A172 (cell line): ENCODE measurements at places on chromosomes 16 and 17.

DNA sequence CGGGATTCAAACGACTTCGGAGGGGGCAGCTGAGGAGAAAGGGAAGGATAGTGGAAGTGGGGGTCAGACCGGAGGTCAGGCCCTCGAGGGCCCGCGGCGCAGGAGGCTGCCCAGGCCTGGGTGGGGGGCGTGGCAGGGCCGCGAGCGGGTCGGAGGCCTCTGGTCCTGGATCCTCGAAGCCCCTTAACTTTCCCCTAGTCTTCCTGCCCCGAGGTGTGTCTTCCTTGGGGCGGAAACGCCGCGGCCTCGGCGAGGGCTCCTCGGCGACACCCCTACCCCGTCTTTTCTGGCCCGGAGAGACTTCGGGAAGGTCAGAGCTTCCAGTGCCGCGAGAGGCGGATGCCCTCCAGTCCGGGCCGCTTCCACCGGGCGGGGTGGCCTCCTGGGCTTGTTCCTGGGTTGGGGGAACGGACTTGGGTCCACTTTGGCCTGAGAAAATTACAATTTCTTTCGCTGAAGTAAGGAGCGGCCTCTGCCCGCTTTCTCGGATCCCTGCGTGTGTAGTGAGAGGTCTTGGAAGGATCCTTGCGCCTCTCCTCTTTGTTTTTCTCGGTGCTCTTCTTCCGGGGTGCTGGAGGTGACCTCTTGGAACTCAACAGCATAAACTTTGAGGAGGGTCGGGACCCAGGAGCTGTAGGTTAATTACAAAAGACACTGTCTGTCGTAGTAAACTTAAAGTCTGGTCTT is 491 bp downstream of the IST1 start:
- peak; percentile 29 for DNase-seq

GRCh38 chr17:80005360-80006338 is 30.0 kb downstream of the TBC1D16 start:
- peak; percentile 51 for DNase-seq

GRCh38 chr17:34442387-34443111 is 79.5 kb upstream of the CCL1 start:
- no peak for DNase-seq

DNA sequence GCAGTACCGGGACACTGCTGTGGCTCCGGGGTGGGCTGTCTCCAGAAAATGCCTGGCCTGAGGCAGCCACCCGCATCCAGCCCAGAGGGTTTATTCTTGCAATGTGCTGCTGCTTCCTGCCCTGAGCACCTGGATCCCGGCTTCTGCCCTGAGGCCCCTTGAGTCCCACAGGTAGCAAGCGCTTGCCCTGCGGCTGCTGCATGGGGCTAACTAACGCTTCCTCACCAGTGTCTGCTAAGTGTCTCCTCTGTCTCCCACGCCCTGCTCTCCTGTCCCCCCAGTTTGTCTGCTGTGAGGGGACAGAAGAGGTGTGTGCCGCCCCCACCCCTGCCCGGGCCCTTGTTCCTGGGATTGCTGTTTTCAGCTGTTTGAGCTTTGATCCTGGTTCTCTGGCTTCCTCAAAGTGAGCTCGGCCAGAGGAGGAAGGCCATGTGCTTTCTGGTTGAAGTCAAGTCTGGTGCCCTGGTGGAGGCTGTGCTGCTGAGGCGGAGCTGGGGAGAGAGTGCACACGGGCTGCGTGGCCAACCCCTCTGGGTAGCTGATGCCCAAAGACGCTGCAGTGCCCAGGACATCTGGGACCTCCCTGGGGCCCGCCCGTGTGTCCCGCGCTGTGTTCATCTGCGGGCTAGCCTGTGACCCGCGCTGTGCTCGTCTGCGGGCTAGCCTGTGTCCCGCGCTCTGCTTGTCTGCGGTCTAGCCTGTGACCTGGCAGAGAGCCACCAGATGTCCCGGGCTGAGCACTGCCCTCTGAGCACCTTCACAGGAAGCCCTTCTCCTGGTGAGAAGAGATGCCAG is 12.9 kb downstream of the STH start:
- no peak for DNase-seq

DNA sequence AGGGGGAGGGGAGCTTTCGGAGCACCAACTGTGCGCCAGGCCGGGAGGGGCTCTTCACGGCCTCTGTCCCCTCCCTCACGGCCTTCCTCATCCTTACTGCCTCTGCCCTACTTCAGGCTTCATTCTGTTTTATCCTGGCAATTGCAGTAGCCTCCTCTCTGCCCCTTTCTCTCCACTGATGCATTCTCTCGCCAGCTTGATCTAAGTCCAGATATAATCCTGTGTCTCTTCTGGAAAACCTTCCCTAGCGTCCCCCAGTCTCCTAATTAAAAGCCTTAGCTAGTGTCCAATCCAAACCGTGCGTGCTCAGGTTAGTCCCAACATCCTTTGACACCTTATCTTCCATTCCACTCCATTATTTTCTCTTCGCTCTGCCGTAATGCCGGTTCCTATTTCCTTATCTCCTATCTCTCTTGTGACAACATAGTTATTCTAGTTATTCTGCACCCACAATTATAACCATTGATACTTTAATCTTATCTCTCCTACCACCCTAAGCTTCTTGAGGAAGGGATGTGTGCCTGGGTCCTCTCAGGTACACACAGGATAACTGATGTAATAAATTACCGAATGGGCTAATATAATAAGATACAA is 869 bp downstream of the ZNF48 start:
- DNase-seq, result peak; percentile 59

DNA sequence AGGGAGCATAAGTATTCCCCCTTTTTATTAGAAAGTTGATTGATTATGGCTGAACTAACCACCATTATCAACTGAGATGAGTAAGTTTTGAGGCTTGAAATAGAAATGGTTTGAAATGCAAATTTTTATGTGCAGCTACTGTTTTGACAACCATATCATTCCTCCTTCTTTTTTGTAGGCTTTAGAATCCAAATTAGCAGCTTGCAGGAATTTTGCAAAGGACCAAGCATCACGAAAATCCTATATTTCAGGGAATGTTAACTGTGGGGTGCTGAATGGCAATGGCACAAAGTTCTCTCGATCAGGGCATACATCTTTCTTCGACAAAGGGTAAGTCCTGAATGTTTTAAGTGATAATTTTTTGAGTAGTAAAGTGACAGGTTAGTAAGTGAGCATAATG is 24.1 kb downstream of the NDEL1 start:
- DNase-seq, result no peak

DNA sequence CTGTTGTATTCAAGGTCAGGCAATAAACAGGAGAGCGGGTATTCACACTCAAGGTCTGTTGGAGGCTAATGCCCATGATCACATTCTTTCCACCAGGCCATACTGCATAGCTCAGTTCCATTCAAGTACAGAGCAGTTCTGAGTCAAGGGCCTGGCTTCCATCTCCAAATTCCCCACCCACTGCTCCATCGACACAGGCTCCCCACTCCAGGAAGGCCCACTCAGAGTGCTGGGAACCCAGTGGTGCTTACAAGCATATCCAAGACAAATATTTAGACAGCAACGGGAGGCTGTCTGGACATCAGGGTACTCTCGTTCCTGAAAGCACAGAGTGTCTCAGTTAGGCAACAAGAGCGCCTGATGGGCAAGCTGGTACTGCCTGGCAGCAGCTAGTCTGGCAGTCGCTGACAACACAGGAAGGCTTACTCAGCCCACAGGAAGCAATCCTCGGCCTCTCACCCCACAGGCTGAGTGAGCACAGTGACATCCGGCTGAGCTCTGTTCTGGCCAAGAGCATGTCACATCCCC is 40.9 kb downstream of the RFFL start:
- peak; percentile 85 for DNase-seq

DNA sequence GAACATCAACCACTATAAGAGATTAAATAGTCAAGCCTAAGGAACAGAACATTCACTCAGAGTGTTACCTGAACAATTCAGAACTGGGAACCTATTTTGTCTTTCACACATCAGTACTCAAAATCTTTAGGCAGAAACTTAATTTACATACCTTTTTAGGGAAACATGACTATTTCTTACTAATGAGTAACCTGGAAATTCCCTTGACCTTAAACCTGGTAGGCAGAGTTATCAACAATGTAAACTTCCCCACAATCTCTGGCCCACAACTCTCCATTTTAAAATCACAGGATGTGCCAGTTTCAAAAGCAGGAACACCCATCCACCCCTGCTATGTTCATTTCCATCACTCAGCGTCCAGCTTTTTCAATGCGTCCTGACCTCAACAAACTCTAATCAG is 132.9 kb upstream of the ANKFN1 start:
- DNase-seq, result no peak

DNA sequence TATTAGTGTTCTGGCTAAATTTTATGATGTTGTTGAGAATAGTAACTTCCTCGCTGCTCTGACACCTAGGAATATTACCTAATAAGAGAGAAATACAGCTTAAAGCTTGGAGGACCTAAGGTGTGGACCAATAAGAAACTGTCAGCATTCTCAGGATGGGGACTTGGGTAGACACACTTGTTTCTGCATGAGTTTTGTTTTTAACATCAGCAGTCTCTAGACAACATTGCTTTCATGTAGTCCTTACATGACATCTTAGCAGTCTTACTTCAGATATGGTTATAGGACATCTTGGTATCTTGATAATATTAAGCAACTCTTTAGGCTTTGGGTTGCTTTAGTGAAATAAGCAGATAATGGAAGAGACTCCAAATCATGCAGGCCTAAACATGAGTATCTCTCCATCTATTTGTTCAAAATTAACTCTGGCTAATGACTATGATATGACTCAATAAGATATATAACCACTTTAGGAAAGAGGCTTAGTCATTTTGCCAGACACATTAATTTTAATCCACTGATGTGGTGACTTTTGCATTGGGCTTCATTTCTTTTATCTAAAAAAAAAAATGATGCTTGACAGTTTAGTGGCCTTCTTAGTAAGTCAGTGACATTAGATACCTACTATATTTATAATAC is 84.5 kb downstream of the WNT3 start:
- peak; percentile 72 for DNase-seq

- DNase-seq, result no peak
These were observed 4.6 kb upstream of the HOXB4 start for GRCh38 chr17:48582750-48583069.

GRCh38 chr16:79698341-79698753 is 97.8 kb upstream of the MAF start:
- no peak for DNase-seq

- DNase-seq, result no peak
These were observed 375 bp downstream of the SLC25A11 start for GRCh38 chr17:4939546-4939795.

DNA sequence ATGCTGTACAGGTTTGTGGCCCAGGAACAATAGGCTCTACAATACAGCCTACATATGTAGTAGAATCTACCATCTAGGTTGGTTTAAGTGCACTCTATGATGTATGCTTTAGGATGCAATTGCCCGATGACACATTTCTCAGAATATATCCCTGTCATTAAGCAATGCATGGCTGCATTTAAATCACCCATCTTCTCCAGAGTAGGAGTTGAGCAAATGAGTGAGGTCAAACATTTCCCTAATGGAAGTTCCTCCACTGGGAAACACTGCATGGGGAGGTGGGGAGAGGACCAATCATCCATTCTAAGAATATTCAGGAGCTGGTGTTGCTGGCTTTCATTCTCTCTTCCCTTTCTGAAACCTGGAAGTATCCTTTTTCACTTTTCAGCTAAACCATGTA is 2.0 kb upstream of the PCTP start:
- no peak for DNase-seq

GRCh38 chr17:15298176-15298575 is 33.0 kb upstream of the PMP22 start:
- peak; percentile 68 for DNase-seq

DNA sequence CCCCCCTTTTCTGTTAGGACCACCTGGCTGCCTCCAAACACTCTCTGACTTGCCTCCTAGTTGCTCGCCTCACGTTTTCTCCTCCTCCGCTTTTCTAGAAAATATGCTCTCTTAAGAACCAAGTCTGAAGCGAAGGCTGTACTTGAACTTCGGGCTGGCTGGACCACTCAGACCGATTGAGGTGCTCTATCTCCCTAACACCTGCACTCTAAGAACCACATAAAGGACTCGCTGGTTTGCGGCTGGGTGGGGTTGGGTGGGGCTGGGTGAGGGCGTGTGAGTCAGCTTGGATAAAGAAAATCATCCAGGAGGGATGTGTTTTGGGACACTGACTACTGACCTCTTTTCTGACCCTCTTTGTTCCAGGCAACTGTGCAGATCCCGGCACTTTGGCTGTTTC is 22.9 kb upstream of the TMEM220 start:
- DNase-seq, result no peak

DNA sequence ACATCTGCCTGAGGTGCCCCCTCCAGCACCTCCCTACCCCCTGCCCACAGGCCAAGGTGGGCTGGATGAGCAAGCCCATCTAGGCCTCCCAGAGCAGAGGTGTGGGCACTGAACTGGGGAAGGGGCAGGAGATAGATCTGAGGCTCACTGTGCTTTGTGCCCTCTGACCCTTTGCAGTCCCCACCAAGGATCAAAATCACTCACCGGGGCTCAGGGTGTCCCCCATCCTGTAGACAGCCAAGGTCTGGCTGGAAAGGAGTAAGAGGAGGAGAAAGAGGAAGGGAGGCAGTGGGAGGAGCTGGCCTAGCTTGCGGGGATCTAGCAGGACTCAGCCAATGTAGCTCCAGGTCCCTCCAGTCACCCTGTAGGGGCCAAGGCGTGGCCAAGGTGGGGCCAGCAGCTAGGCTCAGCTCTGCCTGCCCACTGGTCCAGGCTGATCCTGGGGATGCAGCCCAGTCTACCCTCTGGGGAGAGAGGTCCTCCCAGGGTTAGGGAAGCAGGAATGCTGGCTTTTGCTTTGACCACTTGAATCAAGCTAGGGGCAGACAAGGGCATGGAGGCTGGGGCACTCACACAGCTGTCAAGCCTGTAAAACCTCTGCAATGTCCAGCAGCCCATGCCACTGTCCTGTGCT is 1.8 kb downstream of the SLC12A4 start:
- DNase-seq, result peak; percentile 62

GRCh38 chr17:41882756-41883155 is 17.5 kb upstream of the KLHL11 start:
- DNase-seq, result no peak

GRCh38 chr16:69334696-69335095 is 4.3 kb upstream of the PDF start:
- no peak for DNase-seq

DNA sequence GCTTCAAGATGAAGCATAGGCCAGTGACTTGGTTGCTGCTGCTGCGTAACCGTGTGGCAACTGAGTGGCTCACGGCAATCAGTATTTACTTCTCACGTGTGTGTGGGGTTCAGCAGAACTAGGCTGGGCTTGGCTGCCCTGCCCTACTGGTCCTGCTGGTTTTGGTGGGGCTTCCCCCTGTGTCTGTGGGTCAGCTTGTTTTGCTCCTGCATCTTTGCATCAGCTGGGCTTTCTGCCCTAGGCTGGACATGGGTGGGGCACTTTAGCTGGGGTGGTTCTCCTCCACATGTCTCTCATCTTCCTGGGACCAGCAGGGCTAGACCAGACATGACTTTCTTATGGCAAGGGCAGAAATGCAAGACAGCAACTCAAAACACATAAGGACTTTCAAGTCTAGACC is 550.5 kb downstream of the MAF start:
- no peak for DNase-seq

GRCh38 chr16:78395035-78395434 is 295.6 kb downstream of the WWOX start:
- no peak for DNase-seq

- no peak for DNase-seq
These were observed 19.8 kb upstream of the MARCHF10 start for GRCh38 chr17:62827746-62828485.

GRCh38 chr16:12173121-12173520 is 196.6 kb downstream of the SNX29 start:
- DNase-seq, result no peak

GRCh38 chr16:14496047-14496770 is 133.9 kb downstream of the PARN start:
- no peak for DNase-seq

GRCh38 chr17:67165201-67165600 is 79.8 kb downstream of the HELZ start:
- no peak for DNase-seq

GRCh38 chr17:36136036-36136435 is 32.4 kb downstream of the CCL4 start:
- no peak for DNase-seq
